ENCODE measurements at places on chromosomes 5 and 9.

- peaks cover 3% of the 10 kb centered on the region for H3K36me3 ChIP-seq
- no peak for DNase-seq
- no peaks in the 10 kb centered on the region for H3K27me3 ChIP-seq
- no peak overlapping the region for H3K4me3 ChIP-seq
Measured at GRCh38 chr5:180499684-180500083, 5.5 kb downstream of the CNOT6 start.

GRCh38 chr9:17757816-17758215 is 178.9 kb downstream of the SH3GL2 start:
- H3K4me3 ChIP-seq: no peak overlapping the region
- H3K27me3 ChIP-seq: no peaks in the 10 kb centered on the region
- no peak overlapping the region for H3K27ac ChIP-seq
- peaks cover 1% of the 10 kb centered on the region for H3K36me3 ChIP-seq
- DNase-seq: no peak
- no peaks in the 10 kb centered on the region for H3K4me1 ChIP-seq

- no peaks in the 10 kb centered on the region for H3K4me1 ChIP-seq
- peaks cover 1% of the 10 kb centered on the region for H3K36me3 ChIP-seq
- peak; percentile 24 for DNase-seq
- no peak overlapping the region for H3K27ac ChIP-seq
Measured at GRCh38 chr5:104178829-104179456, 616.4 kb upstream of the NUDT12 start.

DNA sequence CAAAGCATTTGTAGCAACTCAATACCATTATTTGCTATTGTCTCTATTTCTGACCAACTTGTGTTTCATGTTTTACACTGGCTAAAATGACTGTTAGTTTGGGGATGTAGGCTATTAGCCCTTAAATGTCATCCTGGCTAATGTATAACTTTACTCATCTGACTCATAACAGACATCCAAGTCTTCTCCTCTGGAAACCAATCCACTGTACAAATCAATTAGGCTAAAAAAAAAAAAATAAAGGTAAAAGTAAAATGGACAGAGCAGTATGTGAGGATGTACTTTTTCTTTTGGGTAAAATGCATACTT is 20.6 kb downstream of the MEGF9 start:
- H3K4me3 ChIP-seq: no peak overlapping the region
- H3K4me1 ChIP-seq: peaks cover 43% of the 10 kb centered on the region
- no peak for DNase-seq
- H3K27me3 ChIP-seq: no peaks in the 10 kb centered on the region
- no peaks in the 10 kb centered on the region for H3K36me3 ChIP-seq

All from activated T-cell treated with anti-CD3 and anti-CD28 coated beads, Interleukin-2, amount 50 U/mL, for 72 hours (primary cell).